ENCODE measurements at places on chromosomes 4 and X.

- DNase-seq: no peak
These were observed 91.4 kb upstream of the GATB start for GRCh38 chr4:151852202-151852601.

- DNase-seq: no peak
These were observed 100.7 kb downstream of the PTTG2 start for GRCh38 chr4:38060829-38061431.

DNA sequence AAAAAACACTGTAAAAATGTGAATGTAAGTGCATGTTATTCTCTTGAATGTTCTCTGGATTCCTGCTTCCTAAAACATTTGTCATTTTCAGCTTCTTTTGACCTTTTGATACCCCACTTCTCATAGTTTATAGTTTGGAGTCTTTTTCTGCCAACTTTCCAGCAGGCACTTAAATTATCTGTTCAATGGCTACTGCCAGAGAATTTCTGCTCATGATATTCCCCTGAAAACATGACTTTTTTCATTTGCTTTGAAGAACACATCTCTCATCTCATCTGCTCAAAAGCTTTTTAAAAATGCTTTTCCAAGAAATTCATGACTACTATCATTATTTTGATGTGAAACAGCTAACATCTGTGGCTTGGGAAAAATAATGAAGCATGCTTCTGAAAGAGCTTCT lies 269.7 kb upstream of the PCDH7 start:
- DNase-seq: no peak

DNA sequence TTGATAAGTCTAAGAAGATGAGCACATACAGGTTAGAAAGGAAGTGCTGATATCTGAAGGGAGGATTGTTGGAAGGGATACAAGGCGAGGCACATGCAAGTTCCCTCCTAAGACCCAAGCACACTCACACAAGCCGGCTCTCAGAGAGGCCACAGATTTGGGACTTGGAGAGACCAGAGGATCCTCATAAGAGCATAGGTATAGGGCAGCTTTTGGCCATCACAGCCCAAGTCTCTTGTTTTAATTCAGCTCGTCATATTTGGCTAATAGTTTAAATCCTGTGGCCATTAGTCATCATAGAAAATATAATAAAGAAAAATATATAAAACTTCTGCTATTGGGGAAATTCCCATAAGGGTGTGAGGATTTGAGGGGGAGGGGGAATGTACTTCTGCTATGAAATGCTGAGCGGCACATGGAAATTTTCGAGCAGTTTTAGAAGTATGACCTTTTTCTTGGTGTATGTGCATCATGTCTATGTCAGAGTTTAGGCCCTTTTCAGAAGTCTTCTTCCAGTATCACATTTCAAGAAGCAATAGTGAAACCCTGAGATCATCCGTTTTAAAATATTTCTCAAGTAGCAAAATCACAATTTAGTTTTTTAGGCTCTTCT lies 97.7 kb downstream of the NFKB1 start:
- no peak for DNase-seq

DNA sequence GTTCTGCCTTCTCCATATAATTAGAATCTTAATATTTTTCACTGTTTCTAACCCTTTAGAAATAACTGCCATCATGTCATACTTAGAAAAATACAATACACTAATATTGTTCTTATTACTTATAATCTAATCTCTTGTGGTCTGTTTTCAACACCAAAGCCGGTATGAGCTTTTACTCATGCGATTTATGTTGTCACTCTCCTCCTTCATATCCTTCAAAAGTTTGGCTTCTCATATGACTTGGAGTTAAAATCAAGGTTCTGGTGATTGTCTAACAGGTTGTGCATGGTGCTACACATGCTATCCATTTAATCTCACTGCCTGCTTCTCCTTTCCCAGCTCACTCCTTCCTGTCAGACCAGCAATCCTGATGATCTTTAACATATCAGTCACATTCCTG lies 1392.9 kb downstream of the ARAP2 start:
- DNase-seq: no peak

DNA sequence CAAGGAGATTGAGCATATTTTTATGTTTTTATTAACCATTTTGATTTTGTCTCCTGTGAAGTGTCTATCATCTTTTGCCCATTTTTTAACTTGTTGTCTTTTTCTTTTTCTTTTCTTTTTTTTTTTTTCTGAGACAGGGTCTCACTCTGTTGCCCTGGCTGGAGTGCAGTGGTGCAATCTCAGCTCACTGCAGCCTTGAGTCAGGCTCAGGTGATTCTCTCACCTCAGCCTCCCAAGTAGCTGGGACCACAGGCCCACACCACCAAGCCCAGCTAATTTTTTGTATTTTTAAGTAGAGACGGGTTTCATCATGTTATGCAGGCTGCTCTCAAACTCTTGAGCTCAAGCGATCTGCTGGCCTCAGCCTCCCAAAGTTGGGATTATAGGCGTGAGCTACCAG lies 4.6 kb upstream of the ADD1 start:
- no peak for DNase-seq

GRCh38 chrX:20315140-20315539 lies 48.4 kb upstream of the RPS6KA3 start:
- DNase-seq: no peak

DNA sequence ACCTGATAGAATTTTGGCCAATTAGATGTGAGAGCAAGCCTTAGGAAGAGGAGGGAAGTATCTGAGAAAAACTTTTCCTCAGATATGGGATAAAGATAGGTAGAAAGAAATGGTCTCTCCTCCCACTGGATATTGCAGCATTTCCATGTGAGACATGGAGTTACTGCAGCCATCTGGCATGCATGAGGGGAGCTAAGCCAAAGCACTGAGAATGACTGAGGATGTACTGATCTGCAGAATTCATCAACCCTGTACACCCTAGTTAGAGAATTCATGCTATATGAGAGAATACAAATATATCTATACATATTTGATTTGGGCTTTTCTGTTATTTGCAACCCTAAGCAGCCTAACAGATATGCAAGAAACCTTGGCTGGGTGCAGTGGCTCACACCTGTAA lies 52.5 kb upstream of the RPL34 start:
- no peak for DNase-seq

- DNase-seq: no peak
These were observed 1301.8 kb upstream of the DIAPH2 start for GRCh38 chrX:95382799-95383198.

- DNase-seq: no peak
These were observed 272.9 kb downstream of the PPP1R2C start for GRCh38 chrX:42505016-42505415.

DNA sequence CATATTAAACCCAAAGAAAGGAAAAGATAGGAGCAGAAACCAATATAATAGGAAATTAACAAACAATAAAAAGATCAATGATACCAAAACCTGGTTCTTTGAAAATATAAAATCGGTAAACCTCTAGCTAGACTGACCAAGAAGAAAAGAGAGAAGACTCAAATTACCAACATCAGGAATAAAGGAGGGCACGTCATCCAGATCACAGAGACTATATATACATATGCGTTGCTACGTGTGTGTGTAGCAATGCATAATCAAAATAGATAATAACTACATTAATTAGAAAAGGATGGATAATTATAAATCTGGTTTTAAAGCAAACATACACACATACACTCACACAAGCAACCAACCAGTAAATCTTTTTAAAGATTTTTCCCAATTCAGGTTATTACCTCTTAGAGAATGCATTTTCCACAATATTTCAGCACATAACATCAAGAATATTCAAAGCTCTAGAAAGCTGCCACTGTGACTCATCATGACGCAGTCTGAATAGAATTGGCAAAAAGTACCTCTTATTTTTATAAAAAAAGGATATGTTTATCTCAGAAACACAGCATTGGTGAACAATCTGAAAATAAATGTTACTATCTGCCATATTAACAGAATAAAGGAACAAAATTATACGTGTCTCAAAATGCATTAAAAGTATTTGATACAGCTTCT lies 41.4 kb upstream of the USP9X start:
- no peak for DNase-seq

DNA sequence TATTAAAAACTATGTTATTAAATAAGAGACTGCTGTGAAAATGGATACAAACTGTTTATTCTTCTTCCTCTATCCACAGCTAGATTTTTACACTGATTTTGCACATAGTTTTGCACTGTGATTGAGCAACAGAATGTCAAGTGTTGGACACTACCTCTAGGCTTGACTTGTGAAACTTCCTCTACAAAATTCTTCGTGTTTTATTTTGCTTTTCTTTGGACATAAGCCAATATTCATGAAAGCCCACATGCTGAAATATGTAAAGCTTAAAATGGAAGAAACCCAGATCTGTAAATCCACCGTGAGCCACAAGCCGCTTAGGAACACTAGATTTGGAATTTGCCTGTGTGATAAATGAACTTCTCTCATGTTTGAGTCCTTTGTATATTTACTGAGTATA lies 849.4 kb downstream of the FSTL5 start:
- DNase-seq: no peak

GRCh38 chr4:54095110-54095825 lies 4.7 kb upstream of the GSX2 start:
- DNase-seq: no peak

DNA sequence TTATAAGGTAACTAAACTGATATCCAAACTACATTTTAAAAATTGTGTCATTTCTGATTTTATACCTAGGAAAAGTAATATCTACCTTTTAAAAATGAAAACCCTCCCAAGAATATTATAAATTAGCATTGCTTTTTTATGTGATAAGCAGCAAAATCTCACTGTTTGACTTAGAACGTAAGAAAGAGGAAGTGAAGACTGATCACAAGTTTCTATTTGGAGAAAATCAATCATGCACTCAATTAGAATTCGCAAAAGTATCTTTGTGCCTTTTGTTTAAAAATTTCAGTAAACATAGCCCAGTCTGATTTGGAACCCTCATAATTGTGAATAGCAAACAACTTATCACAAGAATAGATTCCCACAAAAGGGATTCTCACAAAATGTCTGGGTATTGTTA lies 142.7 kb downstream of the TENM3 start:
- DNase-seq: no peak

DNA sequence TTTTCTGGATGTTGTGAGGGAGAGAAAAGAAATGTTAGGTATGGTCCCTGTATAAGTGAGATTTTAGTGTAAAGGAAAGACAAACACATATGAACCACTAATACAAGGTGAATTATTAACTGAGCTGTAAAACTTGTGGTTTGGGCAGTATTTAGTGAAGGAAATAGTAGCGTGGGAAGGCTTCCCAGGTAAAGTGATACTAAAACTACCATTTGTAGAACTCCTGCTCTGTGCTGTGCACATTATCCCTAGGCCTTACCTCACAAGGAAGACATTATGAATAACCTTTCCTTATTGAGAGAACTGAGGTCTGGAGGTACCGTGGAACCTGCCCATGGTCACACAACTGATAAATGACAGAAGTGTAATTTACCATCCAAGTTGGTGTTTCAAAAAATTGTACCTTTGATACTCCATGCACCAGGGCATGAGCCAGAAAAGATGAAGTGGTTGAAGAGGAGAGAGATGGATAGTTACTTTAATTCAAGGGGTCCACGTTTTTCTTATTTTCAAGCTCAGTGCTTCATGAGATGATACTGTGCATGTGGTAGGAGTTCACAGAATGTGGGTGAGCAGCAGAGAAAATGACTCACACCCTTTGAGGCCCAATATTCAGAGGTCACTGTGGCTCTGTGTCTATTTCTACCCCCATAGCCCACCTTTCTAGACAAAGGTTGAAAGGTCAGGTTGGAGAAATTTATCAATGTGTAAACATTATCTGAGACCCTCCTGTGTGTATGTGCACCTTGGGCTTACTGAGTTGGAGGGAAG lies 2.6 kb upstream of the VSIG4 start:
- DNase-seq: no peak

- no peak for DNase-seq
These were observed 63.0 kb downstream of the ARHGAP10 start for GRCh38 chr4:147794787-147795413.

GRCh38 chr4:1086011-1086410 lies 27.4 kb downstream of the RNF212 start:
- DNase-seq: no peak

- DNase-seq: peak; percentile 46
These were observed at the start of gene FGFR3 for GRCh38 chr4:1792832-1793495. Gene FGFR3 (plus strand): TSS chr4:1793293. CDS start chr4:1793935, 642 bp downstream.

DNA sequence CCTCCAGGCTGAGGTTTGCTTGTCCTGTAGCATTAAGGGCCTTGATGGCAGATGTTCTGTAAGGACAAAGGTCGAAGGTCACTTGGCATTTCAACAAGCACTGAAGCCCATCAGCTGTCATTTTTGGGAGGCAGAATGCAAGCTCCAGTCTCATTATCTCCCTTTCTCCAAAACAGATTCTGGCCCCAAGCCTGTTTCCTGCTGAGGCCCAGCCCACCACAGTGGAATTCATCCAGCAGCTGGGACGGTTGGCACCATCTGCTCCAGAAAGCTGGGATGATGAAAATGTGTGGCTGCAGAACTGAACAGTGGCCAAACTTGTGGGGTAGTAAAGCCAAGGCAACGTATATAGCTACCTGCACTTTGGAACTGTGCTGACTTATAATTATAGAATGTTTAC lies 17.7 kb upstream of the PPEF2 start:
- DNase-seq: no peak

GRCh38 chrX:41145920-41146608 lies 60.8 kb downstream of the USP9X start:
- DNase-seq: no peak

- peak; percentile 13 for DNase-seq
These were observed 654 bp downstream of the ATOH1 start for GRCh38 chr4:93828995-93829819.

GRCh38 chr4:164384416-164384815 lies 369.5 kb upstream of the SMIM31 start:
- no peak for DNase-seq

- no peak for DNase-seq
These were observed 53.0 kb downstream of the ARSF start for GRCh38 chrX:3094261-3094660.

GRCh38 chr4:8395504-8396296 lies 44.8 kb downstream of the ACOX3 start:
- no peak for DNase-seq

DNA sequence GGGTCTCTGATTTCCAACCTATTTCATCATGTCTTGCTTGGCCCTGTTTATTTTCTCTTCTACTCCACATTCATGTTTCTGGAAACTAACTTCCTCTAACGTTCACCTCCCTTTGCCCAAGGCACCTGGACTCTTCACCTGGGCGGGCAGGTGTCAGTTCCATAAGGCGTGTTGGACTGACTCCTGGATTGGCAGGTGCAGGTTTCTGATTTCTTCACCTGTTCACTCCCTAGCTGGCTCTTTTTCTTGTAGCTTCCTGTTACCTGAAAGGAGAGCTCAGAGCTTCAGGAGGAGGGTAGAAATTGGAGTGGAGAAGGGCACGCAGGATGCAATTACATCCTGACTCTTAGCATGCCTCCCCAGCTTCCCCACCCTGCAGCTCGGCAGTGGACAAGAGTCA lies 350.8 kb upstream of the KLF3 start:
- DNase-seq: peak; percentile 58

- no peak for DNase-seq
These were observed 2.8 kb downstream of the MXD4 start for GRCh38 chr4:2259036-2259540.

- DNase-seq: no peak
These were observed 72.3 kb upstream of the STIM2 start for GRCh38 chr4:26788341-26788733.

- DNase-seq: no peak
These were observed 100.8 kb upstream of the TENM3 start for GRCh38 chr4:182142176-182143085.

- no peak for DNase-seq
These were observed 37.0 kb downstream of the GUCY1A1 start for GRCh38 chr4:155703486-155704247.
